ENCODE measurements at places on chromosomes 3 and 15.

DNA sequence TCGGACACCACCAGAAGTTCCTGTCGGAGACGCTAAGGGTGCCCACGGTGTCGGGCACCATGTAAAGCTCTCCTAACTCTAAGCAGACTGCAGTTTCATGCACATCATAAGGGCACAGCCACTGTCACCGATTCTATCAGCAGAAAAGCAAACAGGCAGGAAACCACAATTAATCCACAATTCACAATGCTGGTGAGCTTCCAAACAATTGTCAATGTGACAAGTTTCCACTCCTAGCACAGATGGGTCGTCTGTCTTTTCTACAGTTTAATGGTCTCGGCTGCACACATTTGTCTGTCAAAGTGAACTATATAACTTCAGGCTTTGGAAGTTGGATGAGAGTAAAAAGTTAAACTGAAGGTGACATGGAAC is 8.8 kb upstream of the OCA2 start:
- DNase-seq: no peak

DNA sequence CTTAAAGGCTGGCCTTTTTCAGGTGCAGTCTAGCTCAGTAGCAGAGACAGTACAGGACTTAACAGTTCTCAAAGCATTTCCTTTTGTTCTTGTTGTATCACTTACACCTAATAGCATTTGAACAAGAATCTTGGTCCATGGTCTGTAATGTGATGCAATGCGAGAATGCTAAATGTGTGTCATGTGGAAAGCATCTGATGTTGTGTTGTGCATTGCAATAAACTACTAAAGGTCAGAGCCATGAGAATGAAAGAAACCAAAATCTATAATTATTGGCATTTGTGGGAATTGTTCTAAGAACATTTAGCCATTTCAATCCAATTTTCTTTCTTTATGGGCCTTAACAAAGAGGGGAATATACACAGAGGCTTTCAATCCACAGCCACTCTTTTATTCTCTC is 324.5 kb upstream of the ROBO2 start:
- no peak for DNase-seq

- DNase-seq: no peak
Measured at GRCh38 chr15:31364301-31365031, 37.8 kb downstream of the KLF13 start.

GRCh38 chr15:48693484-48693883 is 48.0 kb upstream of the FBN1 start:
- DNase-seq: no peak

DNA sequence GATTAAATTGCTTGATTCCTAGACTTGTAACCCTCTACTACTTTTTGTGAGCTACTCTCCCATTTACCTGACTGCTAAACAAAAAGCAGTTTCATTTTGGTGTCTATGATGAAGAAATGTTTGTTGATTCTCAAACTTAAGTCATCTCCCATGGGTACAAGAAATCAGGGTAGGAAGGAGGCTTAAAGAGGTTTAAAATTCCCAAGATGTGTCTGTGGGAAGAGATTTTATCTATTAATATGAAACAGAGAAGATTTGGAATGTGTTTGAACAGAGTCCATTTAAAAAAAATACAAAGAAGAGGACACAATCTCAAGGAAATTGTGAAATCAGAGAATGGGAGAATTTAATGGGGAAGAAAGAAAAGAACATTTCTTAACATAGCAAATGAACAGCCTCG is 14.8 kb downstream of the P3H2 start:
- no peak for DNase-seq

GRCh38 chr3:17307887-17308286 is 423.1 kb downstream of the PLCL2 start:
- DNase-seq: no peak

- DNase-seq: peak; percentile 97
Measured at GRCh38 chr3:170869645-170870593, at the start of gene RPL22L1. TSS of gene RPL22L1 (minus strand) at chr3:170870195. CDS start at chr3:170870167, 28 bp downstream.

DNA sequence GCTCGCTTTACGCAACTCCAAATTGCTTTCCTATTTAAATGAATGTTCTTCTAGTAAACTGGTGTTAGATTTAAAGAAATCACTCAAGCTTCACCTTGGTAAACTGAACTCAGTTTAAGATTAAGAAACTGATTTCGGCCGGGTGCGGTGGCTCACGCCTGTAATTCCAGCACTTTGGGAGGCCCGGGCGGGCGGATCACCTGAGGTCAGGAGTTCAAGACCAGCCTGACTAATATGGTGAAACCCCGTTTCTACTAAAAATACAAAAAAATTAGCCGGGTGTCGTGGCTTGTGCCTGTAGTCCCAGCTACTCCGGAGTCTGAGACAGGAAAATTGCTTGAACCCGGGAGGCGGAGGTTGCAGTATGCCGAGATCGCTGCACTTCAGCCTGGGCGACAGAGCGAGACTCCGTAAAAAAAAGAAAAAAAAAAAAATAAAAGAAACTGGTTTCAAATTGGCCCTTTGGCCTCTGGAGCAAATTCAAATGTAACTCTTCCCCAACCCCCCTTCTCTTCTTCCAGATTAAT is 1.7 kb downstream of the SKIL start:
- peak; percentile 46 for DNase-seq

DNA sequence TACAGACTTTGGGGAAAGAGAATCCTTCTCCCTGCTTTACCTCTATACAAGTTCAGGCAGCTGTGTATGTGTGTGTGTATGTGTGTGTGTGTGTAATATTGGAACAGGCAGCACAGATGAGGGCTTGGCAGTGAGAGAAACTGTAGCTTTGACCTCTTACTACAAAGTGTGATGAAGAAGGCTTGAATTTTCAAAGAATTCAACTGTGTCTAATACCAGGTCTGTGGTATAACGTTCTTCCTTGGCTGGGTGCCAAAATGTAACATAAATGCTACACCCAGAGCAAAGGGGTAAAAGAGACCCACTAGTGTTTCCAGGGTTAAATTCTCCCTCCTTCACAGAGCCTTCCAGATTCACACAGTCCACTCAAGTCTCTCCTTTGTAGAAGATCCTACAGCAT is 51.1 kb downstream of the CHST2 start:
- no peak for DNase-seq

- no peak for DNase-seq
Measured at GRCh38 chr15:64690008-64690407, 85.4 kb downstream of the RBPMS2 start.

GRCh38 chr3:16171825-16172224 is 2.7 kb upstream of the GALNT15 start:
- DNase-seq: no peak

DNA sequence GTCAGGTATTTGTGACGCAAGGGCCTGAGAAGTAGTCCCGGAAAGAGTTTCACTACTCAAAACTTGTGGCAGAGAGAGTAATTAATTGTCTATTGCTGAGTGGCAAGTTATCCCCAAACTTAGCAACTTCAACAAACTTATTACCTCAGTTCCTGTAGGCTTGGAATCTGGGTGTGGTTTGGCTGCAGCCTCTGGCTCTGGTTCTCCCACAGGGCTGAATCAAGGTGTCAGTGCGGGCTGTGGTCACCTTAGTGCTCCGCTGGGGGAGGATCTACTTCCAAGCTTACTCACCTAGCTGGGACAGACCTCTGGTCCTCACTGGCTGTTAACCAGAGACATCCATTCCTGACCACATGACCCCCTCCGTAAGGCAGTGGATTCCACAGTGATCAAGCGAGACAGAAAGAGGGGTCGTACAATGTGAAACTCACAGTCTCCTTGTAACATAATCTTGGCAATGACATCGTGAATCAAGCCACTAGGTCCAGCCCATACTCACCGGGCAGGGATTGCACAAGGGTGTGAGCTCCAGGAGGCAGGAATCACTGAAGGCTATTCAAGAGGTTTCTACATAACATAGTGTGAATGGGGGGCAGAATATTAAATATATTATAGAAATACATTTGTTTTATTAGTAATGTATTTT is 138.3 kb downstream of the RYR3 start:
- peak; percentile 69 for DNase-seq

DNA sequence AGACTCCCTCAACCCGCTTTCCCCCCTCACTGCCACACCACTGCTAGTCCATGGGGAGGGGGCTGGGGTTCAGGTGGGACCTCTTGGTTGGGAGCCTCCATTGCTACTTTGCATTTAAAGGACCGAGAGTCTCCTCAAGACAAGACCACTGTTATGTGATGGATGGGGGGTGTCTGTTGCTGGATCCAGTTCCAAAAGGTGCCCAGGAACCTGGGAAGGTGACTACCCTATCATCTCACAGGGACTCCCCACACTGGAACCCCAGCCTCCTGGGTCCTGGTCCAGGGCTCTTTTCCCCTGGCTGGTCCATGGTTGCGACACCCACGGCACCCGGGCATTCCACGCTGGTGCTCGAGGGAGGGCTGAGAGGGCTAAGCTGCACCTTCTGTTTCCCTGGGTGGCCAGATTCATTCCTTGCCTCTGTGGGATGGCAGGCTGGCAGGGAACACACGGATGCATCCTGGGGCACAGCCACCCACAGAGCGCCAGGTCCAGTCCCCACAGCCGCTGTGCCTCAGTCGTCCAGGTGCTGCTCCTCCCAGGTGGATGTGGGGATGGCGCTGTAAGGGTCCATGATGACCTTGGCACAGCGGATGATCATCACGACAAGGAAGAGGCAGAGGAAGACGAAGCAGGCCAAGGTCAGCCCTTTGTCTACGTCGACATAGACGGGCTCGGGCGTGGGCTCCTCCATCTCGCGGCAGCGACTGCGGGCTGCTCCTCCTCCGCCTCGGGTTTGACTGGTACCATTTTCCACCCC is 48.6 kb downstream of the FAH start:
- DNase-seq: peak; percentile 24

DNA sequence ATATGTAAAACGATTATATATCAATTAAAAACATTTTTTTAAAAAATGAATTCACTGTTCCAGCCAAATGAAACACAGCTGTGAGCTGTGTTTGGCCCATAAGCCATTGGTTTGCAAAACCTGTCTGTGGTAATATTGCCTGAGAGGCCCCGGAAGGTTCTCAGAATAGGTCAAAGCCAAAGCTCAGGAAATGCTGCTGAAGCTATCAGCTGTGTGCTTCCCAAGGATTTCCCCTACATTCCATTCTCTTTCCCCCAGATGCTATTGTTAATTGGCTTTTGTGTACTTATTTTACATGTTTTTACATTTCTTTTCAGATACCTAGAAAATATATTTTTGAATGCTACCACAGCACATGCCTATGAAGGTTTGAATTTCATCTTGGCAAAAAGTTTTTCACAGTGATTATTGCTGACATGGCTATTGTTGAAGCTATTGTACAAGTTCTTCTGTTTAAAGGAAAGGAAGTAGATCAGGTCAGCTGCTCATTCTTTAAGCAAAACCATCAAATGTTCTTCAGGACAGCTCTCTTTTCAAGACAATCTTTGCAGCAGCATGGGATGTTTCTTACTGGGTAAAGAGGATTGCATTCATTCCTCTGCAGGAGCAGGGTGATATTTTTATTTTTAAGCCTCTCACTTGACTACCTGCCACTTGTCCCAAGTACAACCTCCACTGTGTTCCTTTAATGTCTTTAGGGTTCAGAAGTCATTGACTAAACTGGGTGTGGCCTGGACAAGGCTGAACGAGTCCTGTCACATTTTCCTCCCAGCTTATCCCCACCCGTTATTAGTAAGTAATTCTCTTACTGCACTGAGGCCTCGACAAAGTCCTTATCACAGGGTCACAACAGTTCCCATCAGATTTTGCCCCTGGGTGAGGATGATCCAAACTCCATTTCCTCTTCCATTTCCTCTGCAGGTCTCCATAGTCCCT is 26.3 kb upstream of the BNC1 start:
- DNase-seq: no peak

GRCh38 chr15:52011711-52012144 is 7.3 kb upstream of the MAPK6 start:
- no peak for DNase-seq

GRCh38 chr3:62678841-62679240 is 196.4 kb downstream of the CADPS start:
- no peak for DNase-seq

DNA sequence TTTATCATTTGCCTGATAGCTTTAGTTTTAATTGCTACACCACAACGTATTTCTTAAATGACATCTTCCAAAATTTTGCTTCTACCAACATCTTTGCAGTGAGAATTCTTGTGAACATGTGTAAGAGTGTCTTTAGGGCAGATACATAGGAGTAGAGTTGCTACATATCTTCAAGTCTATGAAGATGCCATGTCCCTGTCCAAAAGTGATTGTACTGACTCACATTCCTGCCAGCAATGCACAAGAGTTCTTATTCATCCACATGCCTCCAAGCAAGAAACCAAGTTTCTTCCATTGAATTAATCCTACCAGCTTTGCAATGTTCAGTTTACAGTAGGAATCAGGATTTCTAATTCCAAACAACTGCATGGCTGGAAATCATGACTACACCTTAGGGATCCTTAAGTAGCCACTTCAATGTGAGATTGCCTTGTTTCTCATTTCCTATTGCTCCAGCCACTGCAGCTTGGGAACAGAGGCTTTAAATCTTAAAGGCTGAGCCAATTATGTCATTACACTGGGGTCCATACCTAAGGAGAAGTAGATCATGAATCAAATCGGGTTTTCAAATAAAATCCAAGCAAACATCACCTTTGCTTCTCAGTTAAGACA is 44.5 kb downstream of the BCL2L10 start:
- DNase-seq: no peak

GRCh38 chr3:182892226-182892625 is 88.1 kb downstream of the DCUN1D1 start:
- DNase-seq: no peak

- no peak for DNase-seq
Measured at GRCh38 chr3:127590282-127590592, 296 bp downstream of the TPRA1 start.

DNA sequence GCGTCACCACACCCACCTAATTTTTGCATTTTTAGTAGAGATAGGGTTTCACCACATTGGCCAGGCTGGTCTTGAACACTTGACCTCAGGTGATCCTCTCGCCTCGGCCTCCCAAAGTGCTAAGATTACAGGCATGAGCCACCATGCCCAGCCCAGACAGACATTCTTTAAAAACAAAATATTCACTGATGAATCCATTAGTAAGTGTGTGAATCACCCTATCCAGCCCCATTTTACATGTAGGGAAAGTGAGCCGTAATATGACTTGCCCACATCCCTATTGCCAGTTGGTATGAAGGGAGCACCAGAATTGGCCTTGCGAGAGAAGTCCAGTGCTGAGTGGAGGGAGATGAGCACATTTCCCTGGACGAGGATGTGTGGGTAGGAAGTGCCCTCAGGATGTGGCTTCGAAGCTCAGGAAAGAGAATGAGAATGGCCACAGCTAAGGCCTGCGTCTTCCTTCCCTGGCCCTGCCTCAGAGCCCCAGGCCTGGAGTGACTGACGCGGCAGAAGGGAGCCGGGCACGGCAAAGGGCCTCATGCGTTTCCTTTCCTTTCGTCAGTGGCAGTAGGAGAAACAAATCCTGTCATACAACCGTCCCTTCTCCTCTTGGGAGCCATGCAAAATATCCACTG is 28.3 kb upstream of the ETV5 start:
- no peak for DNase-seq
